H1 (cell line): ENCODE measurements at places on chromosomes 3 and 15. TPM values are rescaled to one million over a fixed set of nuclear protein-coding genes. Genes with fewer than 3 reads are reported as not detected.

The RASSF1 gene
- total RNA-seq = 10.3 and 11.2 TPM in 2 replicates

The GOLGA6L4 gene
- 3.6 and 3.7 TPM in 2 replicates for total RNA-seq

The ITGB5 gene
- total RNA-seq = 251 and 268 TPM in 2 replicates

The SLC12A1 gene
- total RNA-seq = 1.0 TPM in 2 replicates

The GRAMD2A gene
- total RNA-seq = 0.36 and 1.5 TPM in 2 replicates

The ADGRG7 gene
- total RNA-seq = not detected in 2 replicates

The CCR5 gene
- total RNA-seq = not detected in 2 replicates

The COX5A gene
- 367 and 373 TPM in 2 replicates for total RNA-seq

The PTX3 gene
- total RNA-seq = 1.2 and 1.4 TPM in 2 replicates

The PLAAT1 gene
- 3.4 and 6.0 TPM in 2 replicates for total RNA-seq

GRCh38 chr15:73654659-73655058 is 21.5 kb upstream of the NPTN start:
- no peak for DNase-seq

DNA sequence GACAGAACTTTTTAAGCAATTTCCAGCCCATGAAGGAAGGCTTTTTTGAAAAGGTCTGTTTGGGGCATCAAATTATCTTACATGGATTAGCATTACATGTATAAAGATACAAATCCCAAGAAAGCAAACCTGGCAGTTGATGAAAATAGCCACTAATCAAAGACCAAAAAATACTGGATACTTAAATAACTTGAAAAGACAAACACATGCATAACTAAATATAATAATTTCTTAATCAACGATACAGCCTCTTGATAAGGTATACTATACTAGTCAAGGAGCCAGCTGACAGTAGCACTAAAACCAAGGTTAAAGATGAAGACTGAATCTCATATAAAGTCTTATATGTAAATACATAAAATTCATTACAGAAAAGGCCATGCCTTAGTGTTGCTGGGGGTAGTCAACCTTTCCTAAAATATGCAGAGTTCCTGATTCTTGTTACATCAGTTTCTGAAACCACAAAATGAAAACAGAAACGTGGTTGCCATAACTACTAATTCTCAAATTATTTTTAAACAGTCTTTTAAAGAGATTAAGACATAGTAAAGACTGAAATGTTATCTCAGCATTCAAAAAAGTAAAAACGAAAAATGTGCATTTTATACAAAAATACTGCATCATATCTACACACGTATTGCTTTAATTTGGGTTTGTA is 2.0 kb downstream of the ANKRD28 start:
- DNase-seq = no peak

- no peak for DNase-seq
These were observed 19.6 kb downstream of the CHRD start for GRCh38 chr3:184399410-184399809.

DNA sequence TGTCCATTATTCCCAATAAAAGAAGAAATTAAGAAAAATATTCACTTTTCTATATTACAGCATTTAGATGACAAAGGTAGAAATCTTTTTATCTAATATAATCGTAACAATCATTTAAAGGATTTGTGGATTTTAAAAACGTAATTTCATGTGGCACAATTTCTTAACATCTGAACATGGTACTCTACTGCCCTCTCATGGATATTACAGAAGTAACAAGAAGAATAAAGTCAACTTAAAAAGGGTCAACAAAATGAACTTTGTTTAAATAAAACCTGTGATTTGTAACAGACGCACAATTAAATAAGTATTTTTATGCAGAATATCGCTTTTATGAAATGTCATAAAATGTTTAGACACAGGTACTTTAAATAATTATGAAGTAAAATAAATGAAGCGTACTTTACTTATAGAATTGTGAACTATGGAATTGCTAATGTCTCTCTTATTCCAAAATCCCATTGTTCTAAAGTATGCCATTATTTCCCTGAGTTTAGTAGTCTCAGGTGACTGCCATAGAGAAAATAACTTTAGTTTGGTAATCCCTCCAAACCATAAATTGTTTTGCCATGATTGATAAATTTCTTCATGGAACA is 366.8 kb upstream of the ZNF385D start:
- no peak for DNase-seq

DNA sequence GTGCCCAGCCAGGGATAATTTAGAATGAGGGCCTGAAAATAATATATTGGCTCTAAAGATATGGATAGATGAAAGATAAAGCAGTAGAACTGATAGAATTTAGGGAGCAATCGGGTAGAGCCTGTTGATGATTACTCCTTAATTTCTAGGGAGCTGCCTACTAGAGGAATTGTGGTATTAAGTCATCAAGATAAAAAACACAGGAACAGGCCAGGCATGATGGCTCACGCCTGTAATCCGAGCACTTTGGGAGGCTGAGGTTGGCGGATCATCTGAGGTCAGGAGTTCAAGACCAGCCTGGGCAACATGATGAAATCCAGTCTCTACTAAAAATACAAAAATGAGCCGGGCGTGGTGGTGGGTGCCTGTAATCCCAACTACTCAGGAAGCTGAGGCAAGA is 130.4 kb downstream of the PCCB start:
- DNase-seq = no peak

DNA sequence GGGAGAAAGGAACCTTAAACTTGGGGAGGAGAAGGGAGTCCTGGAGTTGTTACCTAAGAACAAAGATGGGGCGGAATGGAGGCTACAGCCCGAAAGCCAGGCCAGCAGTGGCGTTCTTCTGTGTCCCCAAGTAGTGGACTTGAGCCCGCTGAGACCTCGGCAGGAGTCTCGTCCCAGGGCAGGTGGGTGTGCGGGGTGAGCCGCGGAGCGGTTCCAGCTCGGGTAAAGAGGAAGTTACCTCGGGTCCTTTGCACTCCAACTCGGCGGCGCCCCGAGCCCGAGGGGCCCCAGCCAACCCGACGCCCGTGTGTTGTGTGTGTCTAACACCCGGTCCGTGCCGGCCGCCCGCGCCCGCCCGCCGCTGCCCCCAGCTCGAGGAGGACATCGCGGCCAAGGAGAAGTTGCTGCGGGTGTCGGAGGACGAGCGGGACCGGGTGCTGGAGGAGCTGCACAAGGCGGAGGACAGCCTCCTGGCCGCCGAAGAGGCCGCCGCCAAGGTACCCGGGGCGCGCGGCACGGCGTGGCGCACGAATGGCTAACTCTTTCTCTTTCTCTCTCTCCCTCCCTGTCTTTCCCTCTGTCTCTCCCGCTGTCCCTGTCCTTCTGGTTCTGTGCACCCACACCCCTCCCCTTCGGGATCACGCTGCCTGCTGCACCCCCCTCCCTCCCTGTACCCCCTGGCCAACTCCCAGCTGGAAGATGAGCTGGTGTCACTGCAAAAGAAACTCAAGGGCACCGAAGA is 959 bp downstream of the TPM1 start:
- no peak for DNase-seq

GRCh38 chr3:52204337-52205073 is 6.5 kb downstream of the ALAS1 start:
- DNase-seq = no peak

- DNase-seq = no peak
These were observed 571 bp upstream of the RARRES1 start for GRCh38 chr3:158732856-158733200.

- DNase-seq = no peak
These were observed 53.0 kb upstream of the STXBP5L start for GRCh38 chr3:120854908-120855526.

DNA sequence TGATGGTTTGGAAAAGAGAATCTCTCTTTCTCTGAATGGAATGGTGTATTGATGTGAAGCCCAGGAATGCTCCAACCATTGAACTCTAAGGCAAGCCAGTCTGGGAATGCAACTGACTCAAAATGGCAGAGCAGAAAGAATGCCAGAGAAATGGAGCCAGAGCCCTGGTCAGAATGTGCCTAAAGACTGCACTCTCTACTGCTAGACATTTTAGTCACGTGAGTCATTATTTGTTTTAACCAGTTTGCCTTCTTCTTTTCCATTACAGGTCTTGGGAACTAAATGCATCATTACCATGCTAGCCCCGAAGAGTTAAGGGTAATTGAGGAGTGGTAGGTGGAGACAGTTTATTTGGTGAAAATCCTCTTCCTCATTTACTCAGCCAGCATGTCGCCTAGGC is 67.3 kb upstream of the TRIM42 start:
- DNase-seq = no peak

GRCh38 chr15:90071220-90071807 is 31.0 kb downstream of the IDH2 start:
- DNase-seq = no peak
